ENCODE measurements at places on chromosomes 6 and 20.
A peak's percentile ranks its signal among the peaks of the same experiment; 100 is the strongest.

- DNase-seq, result no peak
Observed at GRCh38 chr20:32448306-32449056, 90.3 kb downstream of the ASXL1 start.

DNA sequence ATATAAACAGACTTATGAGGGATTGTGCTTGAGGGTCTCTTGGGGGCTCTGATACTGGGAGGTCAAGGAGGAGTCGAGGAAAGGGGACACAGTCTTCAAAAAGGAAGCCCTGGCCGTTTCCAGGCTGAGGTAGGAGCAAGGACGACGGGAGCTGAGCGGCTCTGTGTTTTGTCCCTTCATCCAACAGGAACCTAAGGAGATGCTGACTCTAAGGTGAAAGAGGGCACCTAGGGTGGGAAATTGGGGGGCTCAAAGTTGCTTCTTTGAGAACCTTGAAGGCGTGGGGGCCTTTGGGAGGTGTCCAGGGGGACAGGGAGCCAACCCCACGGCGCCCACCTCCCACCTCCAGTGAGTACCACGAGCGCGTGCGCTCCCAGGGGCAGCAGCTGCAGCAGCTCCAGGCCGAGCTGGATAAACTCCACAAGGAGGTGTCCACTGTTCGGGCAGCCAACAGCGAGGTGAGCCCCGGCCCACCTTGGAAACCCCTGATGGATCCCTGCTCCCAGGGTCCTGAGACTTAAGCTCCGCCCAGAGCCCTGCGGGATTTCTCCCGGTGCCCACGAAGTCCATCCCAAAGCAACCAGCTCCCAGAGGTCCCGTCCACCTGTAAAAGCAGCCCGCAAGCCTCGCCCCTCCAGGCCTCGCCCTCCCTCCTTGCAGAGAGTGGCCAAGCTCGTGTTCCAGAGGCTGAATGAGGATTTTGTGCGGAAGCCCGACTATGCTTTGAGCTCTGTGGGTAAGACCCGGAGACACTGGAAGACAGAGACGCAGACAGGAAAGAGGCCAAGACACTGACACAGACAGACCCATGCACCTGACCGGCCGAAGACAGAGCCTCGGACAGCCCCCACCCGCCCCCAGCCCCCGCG lies 2.9 kb downstream of the SPAG4 start:
- DNase-seq, result peak; percentile 37

DNA sequence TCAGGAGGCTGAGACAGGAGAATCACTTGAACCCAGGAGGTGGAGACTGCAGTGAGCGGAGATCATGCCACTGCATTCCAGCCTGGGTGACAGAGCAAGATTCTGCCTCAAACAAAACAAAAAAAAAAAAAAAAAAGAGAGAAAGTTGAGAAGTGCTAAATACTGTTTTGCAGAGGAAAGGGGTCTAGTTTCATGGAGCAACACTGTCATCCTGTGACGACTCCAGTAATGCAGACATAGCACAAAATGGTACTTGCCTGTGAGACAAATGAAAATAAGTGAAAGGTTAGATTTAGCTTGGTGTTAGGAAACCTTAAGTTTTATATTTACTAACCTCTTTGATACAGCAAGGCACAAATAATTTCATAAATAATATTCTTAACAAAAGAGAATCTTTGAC lies 29.7 kb downstream of the CEP162 start:
- DNase-seq, result peak; percentile 21

- DNase-seq, result no peak
Observed at GRCh38 chr20:45218124-45218523, 3.0 kb upstream of the SEMG2 start.

DNA sequence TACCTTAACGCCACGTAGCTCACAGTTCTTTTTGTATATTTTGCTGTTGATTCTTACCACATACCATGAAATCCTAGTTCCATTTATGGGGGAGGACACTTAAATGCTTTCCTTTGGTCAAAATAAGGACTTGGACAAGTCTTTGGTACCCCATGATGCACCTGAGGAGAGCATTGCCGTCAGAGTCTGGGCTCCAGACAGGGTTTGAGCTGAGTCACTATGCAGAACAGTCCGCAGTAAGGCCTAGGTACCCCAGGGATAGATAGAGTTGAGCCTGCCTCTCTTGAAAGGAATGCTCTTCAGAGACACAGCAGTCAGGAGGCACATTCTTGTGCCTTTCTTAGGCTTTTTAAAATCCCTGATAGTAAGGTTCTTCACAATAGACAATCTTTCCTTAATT lies 6.0 kb downstream of the PARD6B start:
- no peak for DNase-seq

Data from RPMI7951 (cell line).